Activated naive CD4-positive, alpha-beta T cell treated with anti-CD3 and anti-CD28 coated beads, Interleukin-2, amount 50 U/mL, for 16 hours (primary cell): ENCODE measurements at places on chromosomes 5 and 9.

DNA sequence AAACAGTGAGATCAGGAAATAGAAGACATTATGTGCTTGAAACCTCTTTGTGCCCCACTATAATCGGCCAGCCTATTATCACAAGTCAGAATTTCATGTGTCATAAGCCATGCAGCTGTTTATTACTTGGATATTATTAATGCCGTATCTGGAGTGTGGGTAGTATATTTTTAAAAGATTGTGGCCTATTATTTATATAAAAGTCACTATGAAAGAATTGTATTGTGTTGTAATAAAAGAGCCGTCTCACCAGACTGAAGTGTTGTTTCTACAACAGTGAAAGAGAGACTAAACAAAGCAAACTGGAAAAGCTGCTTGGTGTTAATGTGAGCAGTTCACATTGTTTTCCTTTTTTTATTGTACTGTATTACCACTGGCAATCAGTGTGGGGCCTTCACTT is 449.1 kb downstream of the PSAT1 start:
- DNase-seq: no peak

GRCh38 chr9:76394960-76395252 is 680 bp upstream of the RFK start:
- peak; percentile 44 for DNase-seq

DNA sequence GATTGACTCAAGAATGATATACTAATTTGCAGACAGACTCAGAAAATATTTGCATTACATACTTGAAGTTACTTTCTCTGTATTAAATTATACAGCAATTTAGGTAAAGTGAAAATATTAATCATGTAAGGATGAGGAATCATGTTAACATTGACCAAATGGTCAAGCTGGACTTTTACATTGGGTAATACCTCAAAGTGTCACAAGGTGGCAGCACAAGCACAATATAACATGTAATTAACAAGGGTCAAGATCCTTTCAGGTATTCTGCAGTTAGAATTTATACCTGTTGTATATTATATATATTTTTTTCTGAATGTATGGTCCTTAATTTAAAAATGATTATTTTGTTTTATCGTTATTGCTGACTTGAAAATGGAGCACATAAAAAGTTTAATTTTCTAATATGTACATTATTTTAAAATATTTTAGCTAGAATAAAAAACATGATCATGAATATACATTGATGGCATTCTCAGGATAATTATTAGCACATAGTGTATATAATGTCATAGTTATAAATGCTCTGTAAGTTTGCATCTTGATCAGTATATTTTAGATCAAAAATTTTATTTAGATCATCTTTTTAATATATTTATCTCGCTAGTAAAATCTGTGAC is 8.6 kb downstream of the HAPLN1 start:
- no peak for DNase-seq

DNA sequence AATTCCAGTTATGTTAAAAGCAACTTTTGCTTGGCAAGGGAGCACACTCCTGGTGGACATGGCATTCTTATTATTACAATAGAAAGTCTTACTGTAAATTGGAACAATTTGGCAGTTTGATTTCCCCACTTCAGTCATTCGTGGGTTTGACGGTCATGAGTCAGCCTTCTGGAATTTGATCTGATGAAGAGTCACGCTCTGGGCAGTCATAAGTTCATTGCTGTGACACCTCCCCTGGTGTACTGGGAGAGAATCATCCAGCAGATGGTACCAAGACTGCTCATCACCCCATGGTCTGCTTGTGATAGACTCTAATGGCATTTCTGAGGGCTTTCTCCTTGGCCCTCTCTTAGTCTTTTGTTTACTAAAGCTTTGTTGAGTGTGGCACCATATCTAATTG is 53.8 kb downstream of the GLRA1 start:
- no peak for DNase-seq

- no peak for DNase-seq
Measured at GRCh38 chr9:69646810-69647209, 25.4 kb downstream of the APBA1 start.

DNA sequence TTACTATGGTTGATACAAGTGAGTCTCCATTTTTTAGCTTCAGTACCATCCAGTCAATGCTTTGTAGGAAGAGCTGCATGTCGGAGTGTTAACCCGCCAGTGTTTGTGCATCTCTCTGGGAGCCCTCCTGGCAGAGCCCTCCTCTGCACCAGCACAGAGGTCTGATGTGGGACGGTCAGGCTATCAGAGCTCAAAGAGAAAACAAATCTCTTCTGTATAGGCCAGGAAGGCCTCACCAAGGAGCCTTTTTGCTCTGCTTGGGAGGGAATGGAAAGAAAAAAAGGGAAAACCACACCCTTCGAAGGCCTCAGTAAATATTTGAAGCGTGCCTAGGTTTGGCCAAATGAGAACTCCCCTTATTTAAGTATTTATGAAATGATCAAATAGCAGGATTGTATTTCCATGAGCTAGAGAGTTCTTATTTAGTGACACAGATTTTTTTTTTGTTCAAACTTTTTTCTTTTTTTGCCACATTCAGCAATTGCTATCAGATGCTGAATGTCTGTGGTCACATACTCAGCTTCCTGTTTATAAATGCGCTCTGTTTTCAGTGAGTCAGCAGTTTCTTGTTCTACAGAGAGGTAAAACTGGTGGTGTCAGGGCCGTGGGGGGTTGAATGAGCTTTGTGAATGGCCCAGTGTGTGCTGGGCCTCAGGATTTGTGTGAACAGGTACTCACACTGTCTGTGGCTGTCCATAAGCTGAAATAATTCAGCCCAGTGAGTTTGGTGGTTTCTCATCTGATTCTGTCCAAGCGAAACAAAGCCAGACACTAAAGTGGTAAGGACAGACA is 226.6 kb downstream of the SNX18 start:
- DNase-seq: peak; percentile 18

GRCh38 chr5:159155960-159156359 is 53.4 kb downstream of the RNF145 start:
- no peak for DNase-seq

DNA sequence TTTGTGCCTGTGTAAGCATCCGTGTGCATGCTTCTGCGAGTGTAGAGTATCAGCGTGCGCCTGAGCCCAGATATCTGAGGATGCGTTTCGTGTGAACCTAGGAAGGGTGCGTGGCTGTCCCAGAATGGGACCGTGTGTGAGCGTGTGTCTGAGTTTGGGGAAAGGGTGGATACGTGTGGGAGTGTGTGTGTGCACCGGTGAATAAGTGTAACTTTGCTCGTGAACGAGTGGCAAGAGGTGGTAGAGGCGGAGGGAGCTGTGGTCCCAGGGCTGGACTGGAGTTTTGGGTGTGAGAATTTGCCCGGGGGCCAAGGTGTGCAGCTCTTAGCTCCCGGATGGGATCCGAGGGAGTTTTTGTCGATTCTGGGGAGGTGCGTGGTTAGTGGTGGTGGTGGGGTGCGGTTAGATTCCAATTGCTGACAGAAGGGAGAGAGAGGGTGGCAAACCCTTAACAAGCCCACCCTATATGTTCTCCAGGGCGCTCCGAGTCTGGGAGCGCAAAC is 686 bp upstream of the COL27A1 start:
- no peak for DNase-seq
